ENCODE measurements at places on chromosomes 6 and 20.

DNA sequence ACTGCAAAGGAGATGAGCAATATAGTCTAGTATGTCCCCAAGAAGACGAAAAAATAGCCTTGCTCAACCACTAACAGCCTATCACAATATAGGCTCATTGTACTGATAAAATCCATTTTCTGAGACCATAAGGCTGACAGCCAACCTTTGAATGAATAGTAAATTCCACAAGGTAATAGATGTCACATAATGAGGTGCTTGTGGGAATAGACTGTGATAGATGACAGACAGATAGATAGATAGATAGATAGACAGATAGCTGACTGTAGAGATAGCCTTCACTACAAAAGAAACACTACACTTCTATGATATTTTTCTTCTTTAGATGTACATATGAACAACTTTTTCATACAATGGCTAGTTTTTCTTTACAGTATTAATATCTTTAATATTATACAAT lies 760.3 kb upstream of the NRSN1 start:
- no peak for DNase-seq

GRCh38 chr20:46984405-46984804 lies 89.8 kb downstream of the EYA2 start:
- DNase-seq: no peak

- no peak for DNase-seq
Observed at GRCh38 chr6:56401477-56402070, 154.2 kb upstream of the COL21A1 start.

- no peak for DNase-seq
Observed at GRCh38 chr6:138446821-138447220, 42.8 kb downstream of the HEBP2 start.

DNA sequence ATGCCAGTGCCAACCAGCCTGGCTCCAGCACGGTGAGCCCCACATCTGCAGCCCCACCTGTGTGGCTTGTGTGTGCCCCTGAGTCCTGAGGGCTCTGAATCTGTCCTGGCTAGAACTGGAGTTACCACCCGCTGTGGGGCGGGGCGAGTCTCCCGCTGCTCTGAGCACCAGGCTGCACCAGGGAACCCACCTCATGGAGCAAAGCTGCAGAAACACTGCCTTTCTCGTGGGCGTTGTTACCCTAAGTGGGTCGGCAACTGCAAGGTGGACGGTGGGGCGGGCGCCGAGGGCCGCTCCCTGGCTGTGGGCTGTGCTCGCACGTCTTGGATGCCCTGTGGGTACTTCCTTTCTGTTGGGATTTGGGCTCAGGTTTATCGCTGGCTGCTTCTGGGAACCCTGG lies 12.7 kb upstream of the ZBTB46 start:
- no peak for DNase-seq

GRCh38 chr6:39865011-39865888 lies 69.0 kb downstream of the MOCS1 start:
- DNase-seq: peak; percentile 85

DNA sequence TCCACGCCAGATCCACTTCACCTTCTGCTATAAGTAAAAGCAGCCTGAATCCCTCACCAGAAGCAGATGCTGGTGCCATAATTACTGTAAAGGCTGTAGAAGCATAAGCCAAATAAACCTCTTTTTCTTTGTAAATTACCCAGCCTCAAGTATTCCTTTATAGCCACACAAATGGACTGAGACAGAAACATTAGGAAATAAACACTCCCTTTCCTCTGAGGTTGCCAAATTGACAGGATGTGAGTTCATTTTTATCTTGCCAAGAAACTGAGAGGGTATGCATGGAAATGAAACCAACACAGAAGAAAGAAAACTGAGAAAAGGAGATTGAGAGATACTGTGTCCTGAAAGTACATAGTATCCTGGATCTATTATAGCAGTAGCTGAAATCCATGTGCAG lies 481.2 kb downstream of the HAO1 start:
- no peak for DNase-seq

GRCh38 chr6:76633259-76633658 lies 560.8 kb upstream of the IMPG1 start:
- no peak for DNase-seq

- DNase-seq: no peak
Observed at GRCh38 chr6:83960664-83961063, 72.9 kb upstream of the MRAP2 start.

GRCh38 chr20:62795023-62795761 lies 1.1 kb upstream of the MRGBP start:
- DNase-seq: peak; percentile 83

DNA sequence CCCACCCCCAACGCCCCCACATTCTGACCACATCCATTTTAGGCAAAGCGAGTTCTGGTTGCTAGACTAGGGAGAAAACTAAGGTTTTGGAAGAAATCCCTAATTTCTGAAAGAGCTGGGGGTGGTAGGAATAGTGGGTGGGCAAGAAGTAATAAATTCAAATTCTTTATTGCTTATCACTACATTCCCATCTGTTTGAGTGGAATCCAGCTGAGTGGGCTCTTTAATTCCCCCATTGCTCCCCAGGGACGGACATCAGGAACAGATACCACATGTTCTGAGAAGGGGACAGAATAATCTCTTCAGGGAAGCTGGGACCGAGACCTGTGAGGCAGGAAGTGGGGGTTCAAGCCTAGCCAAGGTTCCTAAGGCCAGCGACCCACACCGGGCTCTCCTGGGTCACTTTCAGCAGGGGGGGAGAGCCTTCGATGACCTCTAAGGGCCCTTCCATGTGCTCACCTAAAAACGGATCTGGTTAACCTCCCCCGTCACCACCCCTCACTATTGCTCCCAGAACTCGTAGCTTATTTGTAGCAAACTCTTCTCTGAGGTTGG lies 42.3 kb upstream of the MRPS10 start:
- DNase-seq: peak; percentile 42

DNA sequence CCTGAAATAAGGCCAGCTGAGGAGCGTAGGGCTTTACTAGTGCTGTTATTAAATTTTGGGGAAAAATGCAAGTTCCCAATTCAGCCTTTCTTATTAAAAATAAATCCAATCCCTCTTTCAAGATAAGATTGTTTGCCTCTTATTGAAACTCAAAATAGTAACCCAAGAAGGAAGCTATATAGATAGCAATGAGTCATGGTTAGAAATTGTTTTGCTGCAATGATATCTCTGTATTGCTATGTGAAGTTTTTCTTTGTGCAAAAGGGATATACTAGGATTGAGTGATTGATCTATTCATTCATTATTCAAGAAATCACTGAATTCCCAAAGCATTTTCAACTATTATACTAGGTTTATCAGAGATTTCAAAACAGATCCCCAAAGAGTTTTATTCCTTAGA lies 93.0 kb upstream of the HDAC2 start:
- DNase-seq: no peak

GRCh38 chr20:2585811-2586210 lies 49.4 kb downstream of the TMC2 start:
- DNase-seq: no peak

- DNase-seq: no peak
Observed at GRCh38 chr20:32165836-32166545, 41.6 kb downstream of the PLAGL2 start.

DNA sequence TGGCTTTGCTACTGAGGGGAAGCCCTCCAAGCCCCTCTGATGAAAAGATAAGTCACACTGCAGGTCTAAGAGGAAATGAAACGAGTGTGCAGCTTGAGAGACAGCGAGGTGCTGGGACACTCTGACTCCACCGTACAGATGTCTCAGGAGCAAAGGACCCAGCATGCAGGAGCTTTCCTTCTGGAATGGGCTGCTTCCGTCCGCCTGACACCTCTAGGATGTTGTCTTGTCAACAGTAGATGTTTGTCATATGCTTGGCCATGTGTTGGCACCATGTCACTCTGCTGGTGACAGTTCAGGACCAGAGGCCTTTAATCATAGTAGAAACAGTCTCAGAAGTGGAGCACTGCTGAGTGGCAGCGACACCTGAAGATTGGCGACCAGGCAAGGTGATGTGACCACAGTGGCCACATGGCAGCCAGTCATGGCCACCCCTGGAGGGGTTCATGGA lies 46.7 kb downstream of the SLC24A3 start:
- no peak for DNase-seq

GRCh38 chr6:135087803-135088202 lies 33.2 kb upstream of the HBS1L start:
- no peak for DNase-seq

DNA sequence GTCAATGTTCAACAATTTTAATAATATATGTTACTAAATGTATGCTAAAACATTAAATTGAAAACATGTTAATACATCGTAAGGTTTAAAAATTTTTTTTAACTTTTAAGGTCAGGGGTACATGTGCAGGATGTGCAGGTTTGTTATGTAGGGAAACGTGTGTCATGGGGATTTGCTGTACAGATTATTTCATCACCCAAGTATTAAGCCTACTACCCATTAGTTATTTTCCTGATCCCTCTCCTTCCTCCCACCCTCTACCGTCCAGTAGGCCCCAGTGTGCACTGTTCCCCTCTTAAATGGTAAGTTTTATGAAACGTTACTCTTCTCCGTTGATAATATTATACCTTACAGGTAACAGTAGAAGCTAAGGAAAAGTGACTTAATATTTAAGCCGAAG lies 15.8 kb downstream of the PDE7B start:
- no peak for DNase-seq

DNA sequence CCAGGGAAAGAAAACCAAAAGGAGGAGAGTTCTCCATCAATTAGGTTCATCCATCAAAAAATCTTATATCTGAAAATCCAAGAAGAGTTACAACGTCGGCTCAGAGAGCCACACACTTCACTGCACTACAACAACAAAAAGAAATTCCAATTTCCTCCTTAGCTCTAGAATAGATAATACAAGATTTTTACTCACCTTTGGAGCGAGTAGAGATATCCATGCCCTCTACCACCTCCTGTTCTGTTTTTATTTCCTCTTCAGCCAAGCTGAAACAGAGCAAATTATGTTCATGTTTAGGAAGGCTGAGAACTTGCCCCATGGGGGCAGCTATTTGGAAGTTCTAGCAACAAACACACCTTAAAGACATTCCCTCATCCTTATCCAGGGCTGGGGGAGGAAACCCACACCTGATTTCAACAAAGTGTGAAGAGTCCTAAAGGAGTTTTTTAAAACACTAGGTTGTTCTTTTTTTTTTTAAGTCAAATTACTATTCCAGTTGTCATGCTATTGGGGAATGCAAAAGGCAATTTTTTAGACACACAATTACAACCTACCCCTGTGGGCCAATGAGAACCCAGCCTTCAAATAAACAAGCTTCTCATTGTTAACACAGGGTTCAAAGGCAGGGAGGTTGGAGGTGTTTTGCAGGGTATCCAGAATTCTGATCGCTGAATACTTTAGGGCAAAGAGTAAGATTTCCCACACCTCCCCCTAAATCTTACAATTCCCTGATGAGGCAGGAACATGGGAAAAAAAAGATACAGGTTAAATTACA lies 8.7 kb downstream of the ZMYND8 start:
- no peak for DNase-seq

DNA sequence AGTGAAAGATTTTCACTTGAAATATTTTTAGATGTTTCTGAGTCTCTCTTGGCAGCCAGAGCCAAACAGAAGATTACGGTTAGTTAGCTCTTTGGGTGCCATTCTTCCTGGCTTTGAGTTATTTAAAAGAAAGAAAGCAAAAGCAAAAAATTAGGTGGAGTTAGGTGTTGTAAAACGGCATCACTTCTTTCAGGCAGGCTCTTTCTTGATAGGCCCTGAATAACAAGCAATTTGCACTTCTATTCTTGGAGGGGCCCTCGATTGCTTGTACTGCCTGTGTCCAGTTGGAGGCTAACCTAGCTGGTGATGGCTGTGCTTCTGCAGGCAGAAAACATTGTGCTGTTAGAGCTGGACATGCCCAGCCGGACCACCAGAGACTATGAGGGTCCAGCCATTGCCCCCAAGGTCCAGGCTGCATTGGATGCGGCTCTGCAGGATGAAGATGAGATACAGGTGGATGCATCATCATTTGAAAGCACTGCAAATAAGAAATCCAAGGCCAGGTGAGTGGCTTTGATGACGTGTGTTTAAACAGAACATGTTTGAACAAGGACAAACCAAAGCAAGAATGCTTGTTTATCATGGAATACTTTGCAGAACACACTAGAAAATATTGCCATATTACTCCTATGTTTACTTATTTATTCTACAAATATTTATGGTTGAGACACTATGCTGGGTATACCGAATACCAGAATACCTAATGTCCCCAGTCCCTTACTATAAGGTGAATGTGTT lies 28.1 kb upstream of the ASXL1 start:
- no peak for DNase-seq

GRCh38 chr6:142249266-142249665 lies 52.5 kb upstream of the ADGRG6 start:
- no peak for DNase-seq

GRCh38 chr6:148779142-148779562 lies 32.3 kb downstream of the UST start:
- DNase-seq: no peak

- DNase-seq: no peak
Observed at GRCh38 chr20:16302818-16303217, 270.4 kb downstream of the KIF16B start.
